Neural progenitor cell (in vitro differentiated cells): ENCODE measurements at places on chromosomes 16 and 17. TPM values are rescaled to one million over a fixed set of nuclear protein-coding genes. Genes with fewer than 3 reads are reported as not detected.
A peak's percentile ranks its signal among the peaks of the same experiment; 100 is the strongest.

GRCh38 chr16:8963821-8964441, at the start of gene USP7:
Gene USP7, minus strand, starts transcription at chr16:8963906. Its CDS starts 621 bp downstream, at chr16:8963285.
- peak; percentile 96 for DNase-seq

ABCA6 gene
- not detected in 2 replicates for total RNA-seq

GRCh38 chr16:11611871-11612664, 25.3 kb upstream of the LITAF start:
- no peak for DNase-seq

DNA sequence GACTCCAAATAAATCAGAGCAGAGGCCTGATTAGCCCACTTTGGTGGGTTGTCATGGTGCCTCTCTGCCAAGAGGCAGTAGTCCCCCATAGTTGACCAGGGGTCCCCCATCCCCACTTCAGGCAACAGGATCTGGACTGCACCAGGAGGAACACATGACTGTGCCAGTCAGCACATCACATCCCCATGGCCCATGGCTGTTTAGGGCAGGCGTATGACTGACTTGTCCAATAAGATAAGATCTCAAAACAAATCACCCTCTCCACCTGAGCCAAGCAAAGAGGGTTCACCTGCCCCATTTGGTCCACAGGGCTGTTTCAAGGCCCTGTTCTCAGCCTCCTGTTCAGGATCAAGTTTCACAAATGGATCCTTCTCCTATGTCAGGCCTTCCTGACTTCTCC, 93.3 kb downstream of the C16orf78 start:
- no peak for DNase-seq

DNA sequence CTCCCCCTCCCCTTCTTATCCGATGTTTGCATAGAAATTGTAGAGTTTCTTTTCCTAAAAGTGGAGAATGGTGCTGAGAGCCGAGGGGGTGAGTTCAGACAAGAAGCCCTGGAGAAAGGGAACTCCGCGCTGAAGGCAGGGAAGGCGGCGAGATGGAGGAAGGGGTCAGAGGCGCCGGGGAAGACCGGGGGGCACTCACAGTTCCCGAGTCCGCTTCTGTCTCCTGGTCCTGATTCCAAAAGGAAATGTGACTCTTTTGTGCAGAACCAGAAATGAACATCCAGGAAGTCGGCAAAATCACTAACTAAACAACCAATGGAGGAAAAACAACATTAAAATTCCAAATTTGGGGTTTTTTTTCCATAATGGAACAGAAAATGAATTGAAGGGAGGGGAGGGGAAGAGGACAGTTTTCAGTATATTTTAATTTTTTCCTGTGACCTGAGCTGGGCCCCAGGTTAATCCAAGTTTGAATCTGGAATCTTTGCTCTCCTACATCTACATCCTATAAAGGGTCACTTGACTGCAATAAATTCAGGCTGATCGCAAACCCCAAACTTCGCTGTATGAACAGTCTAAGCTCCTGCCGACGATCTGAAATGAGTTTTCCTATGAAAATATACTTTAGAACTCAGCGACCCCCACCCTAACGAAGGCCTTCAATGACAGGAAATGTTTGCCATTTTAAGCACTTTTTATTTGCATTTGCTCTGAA, 252.3 kb downstream of the C16orf95 start:
- DNase-seq: no peak

NUDT7 gene
- 9.7 and 10.8 TPM in 2 replicates for total RNA-seq

GRCh38 chr16:24972608-24973220, 42.5 kb downstream of the ARHGAP17 start:
- DNase-seq: no peak

SLC52A1 gene
- total RNA-seq: 0.31 TPM in 1 of 2 replicates, not detected in the other

- DNase-seq: no peak
These were observed 10.9 kb downstream of the FLII start for GRCh38 chr17:18247613-18248001.

KRTAP4-9 gene
- not detected in 2 replicates for total RNA-seq

PABPN1L gene
- total RNA-seq: not detected in 2 replicates

BMERB1 gene
- total RNA-seq: 39.0 and 44.6 TPM in 2 replicates

- peak; percentile 50 for DNase-seq
These were observed 99.9 kb downstream of the EFCAB13 start for GRCh38 chr17:47423406-47424295.
